ENCODE measurements at places on chromosomes 2 and 18.

DNA sequence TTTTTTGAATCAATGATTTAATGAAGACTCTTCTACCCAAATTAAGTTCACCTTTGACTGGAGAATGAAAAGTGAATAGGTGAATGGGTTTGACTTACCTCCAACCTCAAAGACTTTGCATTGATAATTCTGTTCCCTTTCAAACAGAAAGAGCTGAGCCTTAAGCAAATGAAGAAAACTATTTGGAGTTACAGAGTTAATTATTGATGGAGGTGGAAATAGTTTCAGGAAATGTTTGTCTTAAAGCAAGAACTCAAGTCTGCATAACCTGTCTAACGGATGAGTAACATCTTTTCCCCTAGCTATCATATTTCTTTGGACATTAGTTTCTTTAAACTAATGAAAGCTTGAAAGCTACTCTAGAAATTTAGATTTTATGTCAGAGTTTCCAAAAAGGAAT lies 166.5 kb downstream of the CERS6 start:
- no peak for DNase-seq

DNA sequence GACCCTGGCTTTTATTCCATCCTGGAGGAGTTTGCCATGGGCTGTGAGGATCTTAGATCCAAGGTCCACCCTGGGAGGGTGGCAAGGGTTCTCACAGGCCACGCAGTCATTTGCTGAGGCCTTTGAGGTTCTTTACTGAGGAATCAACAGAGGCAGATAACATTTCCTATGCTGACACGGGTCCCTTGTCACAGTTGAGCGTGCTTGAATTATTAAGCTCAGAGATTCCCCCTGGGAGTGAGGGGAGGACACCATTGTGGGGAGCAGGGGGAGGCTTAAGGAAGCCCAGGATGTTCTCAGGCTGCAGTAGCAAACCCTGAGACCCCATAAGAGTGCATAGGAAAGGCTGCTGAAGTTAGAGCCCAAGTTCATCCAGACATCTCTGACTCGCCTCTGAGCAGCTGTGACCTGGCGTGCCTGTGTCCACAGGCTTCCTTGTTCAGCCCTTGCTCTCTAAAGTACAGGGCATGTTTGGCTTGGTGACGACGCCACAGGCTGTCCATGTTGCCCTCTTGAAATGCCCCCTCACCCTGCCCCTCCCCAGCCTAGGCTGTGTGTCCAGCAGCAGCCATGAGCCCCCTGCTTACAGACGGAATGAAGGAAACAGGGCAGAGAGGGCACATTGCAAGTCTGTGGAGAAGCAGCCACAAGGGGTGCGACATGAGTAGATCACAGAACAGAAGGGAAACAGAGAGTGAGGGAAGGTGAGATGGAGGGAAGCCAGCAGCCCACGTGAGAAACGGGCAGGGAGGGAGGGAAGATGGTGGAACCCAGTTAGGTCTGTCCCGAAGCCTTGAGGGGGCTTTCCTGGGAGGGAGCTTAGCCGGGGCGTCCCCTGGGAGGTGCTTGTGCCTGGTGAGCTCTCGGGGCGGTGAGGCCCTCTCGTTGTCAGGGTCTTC lies 34.0 kb downstream of the NAPG start:
- no peak for DNase-seq

- DNase-seq, result no peak
Observed at GRCh38 chr2:201436141-201436540, 15.1 kb downstream of the TRAK2 start.

GRCh38 chr18:3998698-3999333 lies 456.3 kb downstream of the DLGAP1 start:
- no peak for DNase-seq

DNA sequence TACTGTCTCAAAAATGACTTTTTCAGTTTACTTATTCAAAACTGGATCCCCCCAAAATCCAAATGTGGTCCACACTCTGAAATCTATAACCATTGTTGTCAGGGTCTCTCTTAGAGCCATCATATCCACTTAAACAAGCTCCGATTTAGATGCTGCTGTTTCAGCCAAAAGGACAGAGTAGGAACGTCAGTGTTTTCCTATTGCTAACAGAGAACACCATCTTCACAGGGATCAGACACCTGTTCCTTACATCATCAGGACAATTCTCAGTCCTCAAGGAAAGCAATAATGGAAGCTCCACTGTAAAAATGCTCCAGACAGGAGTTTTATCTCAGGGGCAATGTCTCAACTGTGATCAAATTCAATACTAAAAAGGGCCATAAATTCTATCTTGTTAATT lies 155.4 kb downstream of the STK39 start:
- DNase-seq, result no peak

GRCh38 chr2:169653636-169654035 lies 40.6 kb downstream of the CFAP210 start:
- no peak for DNase-seq

DNA sequence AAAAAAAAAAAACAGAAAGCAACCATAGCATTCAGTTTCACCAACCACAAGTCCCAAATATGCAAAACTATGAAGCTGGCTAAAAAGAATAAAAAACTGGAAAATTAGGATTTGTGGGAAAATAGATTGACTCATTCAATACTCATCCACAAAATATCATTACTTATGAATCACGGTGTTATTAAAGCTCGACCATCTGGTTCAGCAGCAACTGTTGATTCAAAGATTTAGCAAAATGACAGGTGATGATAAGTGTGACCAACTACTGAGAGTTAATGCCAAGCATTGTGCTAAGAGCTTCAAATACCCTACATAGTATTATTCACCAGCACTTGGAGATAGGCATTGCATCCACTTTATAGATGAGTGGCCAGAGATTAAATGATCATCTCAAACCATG lies 26.2 kb upstream of the XDH start:
- DNase-seq, result no peak

DNA sequence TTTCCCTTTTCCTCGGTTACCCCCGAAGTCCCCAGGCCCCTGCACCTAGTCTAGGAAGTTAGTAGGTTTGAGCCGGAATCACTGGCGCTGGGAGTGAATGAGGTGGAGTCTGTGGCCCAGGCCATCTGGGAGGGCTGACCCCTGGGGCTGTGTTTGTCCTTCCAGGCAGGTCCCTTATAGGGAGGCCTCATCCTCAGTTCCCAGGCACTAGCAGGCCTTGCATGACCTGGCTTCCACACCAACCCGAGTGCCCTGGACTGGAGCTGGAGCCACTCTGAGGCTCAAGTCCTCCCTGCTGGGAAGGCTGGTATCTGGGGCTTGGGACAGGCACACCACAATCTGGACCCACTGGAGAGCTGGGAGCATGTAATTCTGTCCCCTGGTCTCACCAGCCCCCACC lies 111.0 kb downstream of the DYSF start:
- DNase-seq, result no peak

DNA sequence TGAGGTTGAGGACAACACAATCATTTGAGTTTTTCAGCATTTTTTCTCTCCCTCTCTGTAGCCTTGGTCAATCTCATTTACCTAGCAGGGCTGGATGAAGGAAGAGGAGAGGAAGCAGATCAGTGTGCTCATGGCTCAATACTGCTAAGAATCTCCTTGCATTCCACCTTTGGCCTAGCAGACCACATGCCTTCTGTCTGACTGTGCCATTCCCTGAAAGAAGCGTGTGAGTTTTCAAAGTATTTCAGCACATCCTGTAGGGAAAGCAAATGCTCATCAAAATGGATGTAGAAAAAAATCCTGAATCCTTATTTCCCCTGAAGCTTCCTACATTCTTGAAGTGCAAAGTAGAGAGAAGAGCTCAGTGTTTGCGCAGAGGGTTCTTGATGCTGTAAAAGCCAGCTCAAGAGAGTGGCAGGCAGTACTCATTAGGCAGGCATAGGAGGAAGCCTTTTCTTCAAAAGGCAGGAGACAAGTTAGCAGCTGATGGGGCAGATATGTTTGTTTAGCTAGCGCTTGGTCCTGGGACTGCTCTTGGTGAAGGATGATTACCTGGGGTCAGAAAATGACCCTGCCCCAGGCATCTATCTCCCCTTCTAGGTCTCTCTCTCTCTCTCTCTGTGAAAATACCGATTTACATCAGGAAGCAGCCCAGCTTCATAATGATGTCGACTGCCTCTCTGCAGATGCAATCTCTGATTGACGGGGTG lies 14.4 kb upstream of the PIK3C3 start:
- DNase-seq, result no peak

GRCh38 chr2:27972311-27972710 lies 81.8 kb downstream of the BABAM2 start:
- DNase-seq, result no peak

- no peak for DNase-seq
Observed at GRCh38 chr2:129812071-129812470, 167.4 kb upstream of the RAB6C start.

DNA sequence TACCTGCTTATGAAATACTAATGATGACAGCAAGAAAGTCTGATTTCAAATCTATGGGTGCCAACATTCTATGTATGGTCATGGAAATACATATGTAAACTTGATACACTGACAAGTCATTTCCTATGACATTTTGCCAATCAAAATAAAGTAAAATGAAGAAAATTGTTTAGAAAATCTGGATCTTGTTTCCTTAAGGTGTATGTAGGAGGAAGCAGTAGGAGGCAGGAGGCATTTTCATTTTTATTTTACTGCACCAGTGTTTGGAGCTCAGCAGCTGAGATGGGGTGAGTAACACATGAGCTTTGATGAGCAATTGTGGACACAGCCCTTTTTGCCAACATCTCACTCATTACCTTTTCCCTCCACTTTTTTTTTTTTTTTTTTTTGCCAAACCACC lies 167.0 kb downstream of the AFF3 start:
- DNase-seq, result no peak

- DNase-seq, result no peak
Observed at GRCh38 chr2:98787700-98788099, 56.8 kb upstream of the MGAT4A start.

DNA sequence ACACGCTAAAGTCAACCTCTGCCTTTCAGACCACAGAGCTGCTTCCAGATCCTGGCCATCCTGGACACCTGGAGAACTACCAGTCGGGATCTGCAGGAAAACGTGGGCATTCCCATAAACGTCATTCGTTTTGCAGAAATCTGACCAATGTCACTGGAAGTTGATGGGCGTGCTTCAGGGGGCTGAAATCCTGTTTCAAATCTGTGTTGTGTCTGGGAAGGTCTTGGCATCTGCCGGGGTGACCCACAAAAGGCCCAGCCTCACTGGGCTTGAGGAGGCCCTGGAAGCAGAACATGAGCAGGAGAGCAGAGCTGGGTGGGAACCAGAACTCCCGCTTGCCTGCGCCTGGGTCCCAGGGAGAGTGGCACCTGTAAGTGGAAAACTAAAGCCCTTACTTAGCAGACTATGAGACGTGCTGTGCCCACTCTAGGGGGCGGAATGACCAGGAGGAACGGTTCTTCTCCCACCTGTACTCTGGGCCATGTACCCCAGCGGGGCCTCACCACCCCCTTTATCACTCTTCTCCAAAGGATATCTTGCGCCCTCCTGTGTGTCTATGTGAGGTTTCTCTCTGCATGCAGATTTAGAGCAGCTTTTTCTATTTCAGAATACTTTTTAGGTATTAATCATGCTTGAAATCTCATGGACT lies 200.9 kb downstream of the FAM210A start:
- no peak for DNase-seq

DNA sequence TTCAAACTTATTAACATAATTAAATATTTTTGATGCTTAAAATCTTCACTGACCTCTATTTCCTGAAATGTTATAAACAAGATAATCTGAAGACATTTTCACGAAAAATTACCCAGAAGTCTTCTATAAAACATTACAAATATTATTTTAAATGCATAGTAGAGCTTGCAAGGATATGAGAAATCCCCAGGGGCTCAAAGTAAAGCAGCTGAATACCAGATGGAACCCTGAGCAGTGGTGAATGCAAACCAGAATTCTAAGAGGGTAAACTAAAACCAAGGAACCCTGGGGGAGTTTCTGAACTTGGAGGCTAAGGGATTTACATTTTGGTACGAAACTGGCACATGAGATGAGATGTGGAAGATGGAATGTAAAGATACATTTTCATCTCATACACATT lies 83.6 kb downstream of the FSHR start:
- DNase-seq, result no peak

- no peak for DNase-seq
Observed at GRCh38 chr18:7741640-7742039, 174.5 kb downstream of the PTPRM start.

DNA sequence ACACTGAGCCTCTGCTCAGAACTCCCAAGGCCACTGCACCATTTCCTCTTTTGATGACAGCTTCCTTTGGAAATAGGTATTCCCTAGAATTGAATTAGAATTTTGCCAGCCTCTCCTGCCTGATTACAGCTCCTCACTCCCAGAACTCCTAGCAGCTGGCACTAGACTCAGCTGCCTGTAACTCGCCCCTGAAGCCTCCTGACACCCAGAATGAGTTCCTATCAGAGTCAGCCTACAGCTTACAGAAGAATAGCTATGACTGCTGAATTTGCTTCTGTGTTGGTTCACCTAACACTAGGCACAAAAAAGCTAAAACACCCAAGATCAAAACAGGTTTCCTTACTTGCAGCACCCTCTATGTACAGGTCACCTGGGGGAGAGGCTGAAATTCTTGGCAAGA lies 108.2 kb upstream of the PTPRM start:
- no peak for DNase-seq

DNA sequence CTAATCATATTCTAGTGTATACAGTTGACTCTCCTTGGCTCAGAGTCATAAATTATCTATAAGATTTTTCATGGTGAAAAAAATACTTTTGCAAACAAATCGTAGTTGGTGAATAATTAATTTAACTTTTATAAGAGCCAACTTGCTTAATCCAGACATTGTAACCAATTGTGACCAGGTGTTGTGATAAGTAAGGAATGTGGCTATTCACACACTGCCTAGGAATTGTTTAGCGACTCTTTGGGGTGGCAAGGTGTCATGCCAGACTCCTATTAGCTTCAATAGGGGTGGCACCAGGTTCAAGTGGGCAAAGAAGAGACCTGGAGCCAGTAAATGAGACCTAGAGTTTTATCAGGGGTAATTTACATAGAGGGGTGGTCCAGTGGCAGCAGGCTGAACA lies 344.7 kb upstream of the PKDCC start:
- no peak for DNase-seq

Data from cortex of kidney (tissue), 1 donor.